Type B pancreatic cell (in vitro differentiated cells): ENCODE measurements at places on chromosomes 12 and 14. TPM values are rescaled to one million over a fixed set of nuclear protein-coding genes. Genes with fewer than 3 reads are reported as not detected.

Gene ZNF891
- 2.0 and 4.2 TPM in 2 replicates for total RNA-seq

Gene EML5
- total RNA-seq, result 2.6 and 3.0 TPM in 2 replicates

Gene P3H3
- total RNA-seq, result 40.7 and 66.0 TPM in 2 replicates

Gene HCAR1
- total RNA-seq, result 5.0 and 7.4 TPM in 2 replicates

DNA sequence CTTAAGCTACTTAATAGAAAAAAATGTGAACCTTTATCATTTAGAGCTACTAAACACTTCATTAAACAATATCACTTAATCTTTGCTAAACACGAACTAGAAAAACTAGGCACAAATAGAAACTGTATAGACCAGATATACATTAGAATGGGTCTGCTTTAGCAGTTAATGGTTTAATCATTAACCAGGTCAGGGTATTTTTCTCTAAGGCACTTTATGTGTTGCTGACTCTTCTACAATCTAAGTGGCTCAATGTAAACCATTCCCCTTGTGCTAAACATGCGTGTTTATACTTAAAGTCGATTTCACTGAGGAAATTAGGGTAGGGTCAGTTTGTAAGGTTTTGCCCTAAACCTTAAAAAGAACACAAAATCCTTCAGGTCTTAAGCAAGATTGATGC lies 29.7 kb downstream of the TMCC3 start:
- H3K27me3 ChIP-seq, result peaks cover 2% of the 10 kb centered on the region
- H3K4me3 ChIP-seq, result no peak overlapping the region
- peaks cover 2% of the 10 kb centered on the region for H3K36me3 ChIP-seq
- DNase-seq, result no peak

- peak overlapping the region; percentile 58 for H3K4me3 ChIP-seq
- DNase-seq, result no peak
- H3K27me3 ChIP-seq, result no peaks in the 10 kb centered on the region
- H3K36me3 ChIP-seq, result no peaks in the 10 kb centered on the region
- peak overlapping the region; percentile 55 for H3K27ac ChIP-seq
Observed at GRCh38 chr14:103073876-103074728, 9.9 kb upstream of the LBHD2 start.

GRCh38 chr14:88872976-88873375 lies 48.5 kb downstream of the TTC8 start:
- H3K27me3 ChIP-seq, result no peaks in the 10 kb centered on the region
- peaks cover 21% of the 10 kb centered on the region for H3K36me3 ChIP-seq
- no peak overlapping the region for H3K27ac ChIP-seq
- no peak overlapping the region for H3K4me3 ChIP-seq

DNA sequence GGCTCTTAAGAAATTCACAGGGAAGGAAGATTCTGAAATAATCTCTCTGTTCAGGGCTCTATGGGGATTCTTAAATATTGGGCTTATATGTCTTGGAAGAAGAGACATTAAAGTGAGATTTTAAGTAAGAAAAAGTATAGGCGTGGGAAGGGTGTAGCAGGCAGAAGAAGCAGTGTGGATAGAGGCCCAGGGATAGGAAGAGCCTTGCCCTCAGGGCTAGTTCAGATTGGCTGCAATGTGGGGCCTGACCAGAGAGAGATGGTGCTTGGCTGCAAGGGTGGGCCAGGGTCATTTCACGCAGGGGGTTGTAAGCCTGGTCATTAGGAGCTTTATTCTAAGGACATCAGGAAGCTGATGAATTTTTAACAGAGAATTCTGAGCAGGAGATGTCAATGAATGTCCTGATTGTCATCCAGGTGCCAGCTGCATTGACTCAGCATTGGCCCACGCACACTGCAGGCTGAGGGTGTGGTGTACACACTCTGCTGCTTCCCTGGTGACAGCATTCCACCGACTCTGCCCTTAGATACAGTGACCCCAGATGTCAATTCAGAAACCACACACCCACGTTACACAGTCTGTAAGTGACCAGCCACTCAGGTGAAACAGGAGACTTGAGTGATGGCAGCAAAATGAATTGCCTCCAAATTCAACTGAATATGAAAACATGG lies 582.5 kb downstream of the NRXN3 start:
- H3K4me3 ChIP-seq, result no peak overlapping the region
- H3K4me1 ChIP-seq, result no peaks in the 10 kb centered on the region
- H3K27ac ChIP-seq, result peak overlapping the region; percentile 61
- DNase-seq, result no peak
- H3K27me3 ChIP-seq, result peaks cover 3% of the 10 kb centered on the region

- H3K4me1 ChIP-seq, result peaks cover 58% of the 10 kb centered on the region
- H3K27me3 ChIP-seq, result no peaks in the 10 kb centered on the region
- no peaks in the 10 kb centered on the region for H3K36me3 ChIP-seq
- no peak for DNase-seq
Observed at GRCh38 chr14:65226824-65227604, 124.7 kb upstream of the MAX start.

DNA sequence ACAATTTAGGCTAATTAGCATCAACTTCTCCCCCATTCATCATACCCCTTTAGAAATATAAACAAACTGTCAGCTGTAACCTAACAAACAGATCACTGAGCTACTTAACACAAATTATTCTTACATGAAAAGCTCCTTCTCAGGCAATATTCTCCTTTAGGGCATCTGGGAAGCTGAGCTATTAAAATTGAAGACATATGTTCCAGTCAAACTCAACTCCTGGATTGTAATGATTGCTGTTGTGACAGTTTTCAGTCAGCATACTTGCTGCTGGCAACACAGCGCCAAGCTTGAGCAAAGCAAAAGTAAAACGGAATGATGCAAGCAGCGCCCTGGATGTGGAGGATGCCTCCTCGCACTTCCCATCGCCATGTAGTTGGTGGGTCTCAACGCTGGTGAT lies 82.4 kb downstream of the SLC25A21 start:
- no peak overlapping the region for H3K27ac ChIP-seq
- peaks cover 25% of the 10 kb centered on the region for H3K4me1 ChIP-seq
- no peaks in the 10 kb centered on the region for H3K36me3 ChIP-seq
- H3K4me3 ChIP-seq, result no peak overlapping the region

DNA sequence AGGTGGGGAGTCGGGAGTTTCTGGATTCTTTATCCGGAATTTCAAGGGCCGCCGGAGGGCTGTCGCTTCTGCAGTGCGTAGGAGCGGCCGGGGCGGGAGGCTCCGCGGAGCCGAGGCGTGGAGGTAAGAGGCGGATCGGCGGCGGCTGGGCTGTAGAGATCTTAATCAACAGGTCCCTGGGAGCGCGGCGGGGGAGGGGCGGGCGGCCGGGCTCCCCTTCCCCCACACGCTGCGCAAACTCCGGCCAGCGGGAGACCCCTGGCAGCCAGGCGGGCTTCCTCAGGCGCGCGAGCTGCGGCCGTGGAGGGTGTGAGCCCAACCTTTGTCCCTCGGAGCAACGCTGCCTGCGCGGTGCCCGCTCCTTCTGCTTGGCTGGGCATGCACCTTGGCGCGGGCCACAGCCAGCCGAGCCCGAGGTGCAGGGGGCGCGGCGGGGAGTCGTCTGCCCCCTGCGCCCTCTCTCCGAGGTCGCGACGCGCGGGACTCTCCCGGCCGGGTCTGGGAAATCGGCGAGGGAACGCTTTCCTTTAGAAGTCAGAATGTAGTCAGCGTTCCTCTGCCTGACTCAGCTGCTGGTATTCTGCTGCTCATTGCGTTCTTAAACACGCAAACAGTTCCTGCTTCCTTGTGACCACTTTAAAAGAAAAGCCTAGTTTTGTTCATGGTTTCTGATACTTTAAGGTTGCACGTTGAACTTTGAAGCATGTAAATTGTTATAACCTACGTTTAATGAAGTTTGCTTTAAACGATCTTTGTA lies at the start of gene PALS1:
PALS1 (plus strand) TSS at position 25 of the 757 bp plus-strand sequence. CDS start 37,736 bp downstream, outside the sequence.
- H3K27me3 ChIP-seq, result peaks cover 9% of the 10 kb centered on the region
- H3K4me3 ChIP-seq, result peak within 1 kb of the TSS; percentile 92
- H3K27ac ChIP-seq, result peak within 1 kb of the TSS; percentile 98
- H3K36me3 ChIP-seq, result no peaks in the 10 kb centered on the region
- H3K4me1 ChIP-seq, result peaks cover 11% of the 10 kb centered on the region

DNA sequence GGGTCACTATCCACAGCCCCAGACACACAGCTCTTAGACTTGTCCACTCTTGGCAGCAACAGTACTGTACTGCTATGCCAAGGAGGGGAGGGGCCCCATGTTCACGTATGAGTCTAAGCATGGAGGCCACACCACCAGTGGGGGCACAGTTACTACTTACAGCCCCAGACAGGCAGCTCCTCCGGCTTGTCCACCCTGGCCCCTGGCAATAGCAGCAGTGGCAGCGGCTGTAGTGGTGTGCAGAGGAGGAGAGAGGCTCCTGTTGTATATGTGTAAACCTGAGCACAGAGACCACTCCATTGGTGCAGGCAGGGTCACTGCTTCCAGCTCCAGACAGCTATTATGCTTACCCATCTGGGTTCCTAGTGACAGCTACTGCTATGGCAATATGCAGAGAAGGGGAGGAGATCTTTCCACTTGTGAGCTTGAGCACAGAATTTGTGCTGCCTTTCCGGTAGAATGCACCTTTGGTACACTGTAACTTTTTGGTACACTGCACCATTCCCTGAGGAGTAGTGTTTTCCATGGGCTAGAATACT lies 113.2 kb downstream of the RAD51B start:
- no peak for DNase-seq
- H3K4me3 ChIP-seq, result no peak overlapping the region
- H3K27me3 ChIP-seq, result no peaks in the 10 kb centered on the region
- no peak overlapping the region for H3K27ac ChIP-seq

DNA sequence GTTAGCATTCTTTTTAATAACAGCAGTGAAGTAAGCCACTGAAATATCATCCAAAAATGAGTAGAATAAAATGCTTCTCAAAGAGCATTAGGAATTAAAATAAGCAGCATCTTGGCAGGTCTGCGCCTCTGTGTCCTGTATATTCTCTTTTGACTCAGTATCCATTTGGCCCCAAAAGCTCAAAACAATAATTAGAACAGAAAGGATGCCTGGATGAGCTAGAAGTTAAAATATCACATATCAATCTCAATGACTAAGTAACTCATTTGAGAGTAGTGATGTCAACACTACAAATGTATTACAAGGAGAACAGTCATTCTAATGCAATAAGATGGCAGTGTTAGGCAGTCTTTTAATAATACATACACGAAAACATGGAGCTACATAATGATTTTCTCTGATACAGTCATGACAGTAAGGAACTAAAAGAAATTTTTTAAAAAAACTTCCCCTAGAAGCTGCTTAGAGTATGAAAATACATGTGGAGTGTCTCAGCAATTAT lies 160.9 kb upstream of the ABCD2 start:
- no peak overlapping the region for H3K4me3 ChIP-seq
- no peaks in the 10 kb centered on the region for H3K27me3 ChIP-seq
- no peak overlapping the region for H3K27ac ChIP-seq
- H3K36me3 ChIP-seq, result no peaks in the 10 kb centered on the region
- no peaks in the 10 kb centered on the region for H3K4me1 ChIP-seq

DNA sequence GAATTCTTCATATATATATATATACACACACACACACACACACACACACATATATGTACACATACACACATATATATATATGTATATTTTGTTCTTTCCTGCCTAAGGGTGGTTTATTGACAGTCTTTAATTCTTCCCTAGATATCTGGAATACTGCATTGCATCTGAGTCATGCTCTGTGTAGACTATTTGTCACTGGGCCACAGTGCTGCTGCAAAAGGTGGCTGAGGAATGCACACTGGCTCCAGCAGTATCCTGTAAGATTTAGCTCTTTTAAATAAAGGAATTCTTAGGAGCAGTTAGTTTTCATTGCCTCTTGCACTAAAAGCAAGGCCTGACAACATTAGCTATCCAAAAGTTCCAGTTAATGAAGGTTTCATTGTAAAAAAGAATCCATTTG lies 200.9 kb downstream of the APAF1 start:
- no peaks in the 10 kb centered on the region for H3K4me1 ChIP-seq
- H3K36me3 ChIP-seq, result no peaks in the 10 kb centered on the region
- no peak for DNase-seq
- no peaks in the 10 kb centered on the region for H3K27me3 ChIP-seq

DNA sequence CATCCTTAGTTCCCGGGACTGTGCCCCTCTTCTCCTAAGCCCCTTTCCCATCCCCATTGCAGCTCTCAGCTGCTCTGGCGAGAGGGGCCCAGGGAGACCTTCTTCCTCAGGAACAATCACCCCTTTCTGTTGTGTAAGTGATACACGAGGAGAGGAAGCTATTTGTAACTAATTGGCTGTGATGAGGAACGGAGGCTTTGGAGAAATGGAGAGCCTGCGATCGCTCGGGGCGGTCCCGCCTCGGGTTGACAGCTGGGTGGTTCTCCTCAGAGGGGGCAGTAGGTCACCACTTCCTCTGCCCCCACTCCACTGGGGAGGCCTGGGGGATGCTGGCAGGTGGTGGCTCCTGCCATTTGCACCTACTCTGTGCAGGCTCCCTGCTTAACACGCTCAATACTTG lies 6.6 kb upstream of the PGF start:
- H3K4me1 ChIP-seq, result peaks cover 36% of the 10 kb centered on the region
- H3K27me3 ChIP-seq, result peaks cover 10% of the 10 kb centered on the region
- no peak overlapping the region for H3K27ac ChIP-seq
- no peaks in the 10 kb centered on the region for H3K36me3 ChIP-seq

GRCh38 chr14:89504602-89505313 lies 87.7 kb upstream of the FOXN3 start:
- no peak overlapping the region for H3K27ac ChIP-seq
- peaks cover 10% of the 10 kb centered on the region for H3K4me1 ChIP-seq
- DNase-seq, result peak; percentile 29
- no peak overlapping the region for H3K4me3 ChIP-seq
- H3K27me3 ChIP-seq, result no peaks in the 10 kb centered on the region

DNA sequence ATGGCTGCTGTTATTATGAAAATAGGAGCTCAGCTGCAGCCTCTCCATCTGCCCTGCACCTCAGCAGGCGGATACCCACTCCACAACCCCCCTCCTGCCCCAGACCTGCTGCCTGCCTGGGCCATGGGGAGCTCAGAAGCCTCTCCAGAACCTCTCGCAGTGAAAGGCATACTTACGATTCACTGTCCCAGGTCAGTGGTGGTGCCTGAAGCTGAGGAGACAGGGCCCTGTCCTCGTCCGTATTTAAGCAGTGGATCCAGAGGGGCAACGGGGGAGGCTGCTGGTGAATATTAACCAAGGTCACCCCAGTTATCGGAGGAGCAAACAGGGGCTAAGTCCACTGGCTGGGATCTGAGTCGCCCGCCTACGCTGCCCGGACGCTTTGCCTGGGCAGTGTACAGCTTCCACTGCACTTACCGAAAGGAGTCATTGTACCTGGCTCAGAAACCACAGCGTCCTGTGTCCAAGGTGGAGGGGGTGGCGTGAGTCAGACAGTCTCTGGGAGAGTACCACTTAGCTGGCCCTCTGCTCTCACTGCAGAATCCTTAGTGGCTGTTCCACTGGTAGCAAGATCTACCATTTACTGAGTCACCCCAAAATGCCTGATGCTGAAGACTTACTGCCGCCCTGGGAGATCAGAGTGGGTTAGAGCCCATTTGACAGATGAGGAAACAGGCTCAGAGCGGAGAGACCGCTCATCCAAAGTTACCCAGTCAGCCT lies at the start of gene SERPINA1:
SERPINA1 (minus strand) TSS at position 219 of the 720 bp plus-strand sequence. CDS start 5,365 bp downstream, outside the sequence.
- DNase-seq, result no peak
- H3K27me3 ChIP-seq, result no peaks in the 10 kb centered on the region
- no peaks in the 10 kb centered on the region for H3K36me3 ChIP-seq
- H3K27ac ChIP-seq, result peak within 1 kb of the TSS; percentile 56
- H3K4me3 ChIP-seq, result peak within 1 kb of the TSS; percentile 34
- H3K4me1 ChIP-seq, result peaks cover 9% of the 10 kb centered on the region
